Natural killer cell treated with Interleukin-12 subunit alpha and Interleukin-12 subunit beta and Interleukin-15 and Interleukin-18, amount 100 ng/mL, for 72 hours (primary cell): ENCODE measurements at places on chromosomes 7 and 10.

GRCh38 chr10:120541984-120542383 lies 85.0 kb downstream of the PLPP4 start:
- no peaks in the 10 kb centered on the region for H3K4me1 ChIP-seq
- no peak for DNase-seq
- H3K36me3 ChIP-seq: no peaks in the 10 kb centered on the region
- H3K27me3 ChIP-seq: peaks cover 6% of the 10 kb centered on the region
- H3K4me3 ChIP-seq: no peak overlapping the region
- H3K27ac ChIP-seq: no peak overlapping the region

DNA sequence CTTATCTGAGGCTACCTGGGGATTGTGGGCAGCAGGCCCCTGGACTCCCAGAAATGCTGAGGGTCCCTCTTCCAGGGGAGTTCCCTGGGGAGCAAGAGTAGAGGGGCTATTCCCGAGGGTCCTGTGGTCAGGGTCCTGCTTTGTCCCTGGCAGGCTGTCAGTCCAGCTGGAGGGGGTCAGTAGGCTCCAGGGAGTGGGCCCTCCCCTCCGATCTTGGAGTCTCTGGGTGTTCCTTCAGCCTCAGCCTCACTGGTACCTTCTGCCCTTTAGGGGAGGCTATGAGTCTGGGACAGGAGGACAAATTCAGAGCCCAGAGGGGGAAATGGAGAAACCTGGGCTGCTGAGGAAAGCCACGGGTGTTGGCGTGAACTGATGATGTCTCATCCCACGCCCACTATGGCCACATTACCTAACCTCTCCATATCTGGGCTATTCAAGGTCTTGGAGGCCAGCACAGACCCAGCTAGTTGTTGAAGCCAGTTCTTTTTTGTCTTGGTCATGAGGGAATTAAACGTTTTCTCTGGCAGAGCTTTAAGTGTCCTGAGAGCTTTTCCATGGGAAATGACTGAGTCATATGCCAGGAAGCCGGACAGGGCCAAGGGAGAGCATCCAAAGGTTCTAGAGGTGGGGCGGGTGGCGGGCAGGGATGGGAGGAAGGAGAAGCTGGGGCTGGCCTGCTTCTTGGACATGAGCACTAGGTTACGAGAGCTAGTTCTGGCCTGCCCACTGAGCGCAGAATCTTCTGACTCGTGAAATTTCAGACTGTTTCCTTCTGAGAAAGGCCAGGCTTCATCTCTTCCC lies 6.2 kb downstream of the CALHM2 start:
- DNase-seq: no peak
- no peak overlapping the region for H3K4me3 ChIP-seq
- no peaks in the 10 kb centered on the region for H3K27me3 ChIP-seq
- H3K4me1 ChIP-seq: peaks cover 47% of the 10 kb centered on the region
- peaks cover 6% of the 10 kb centered on the region for H3K36me3 ChIP-seq

- no peaks in the 10 kb centered on the region for H3K36me3 ChIP-seq
- no peaks in the 10 kb centered on the region for H3K27me3 ChIP-seq
- no peak overlapping the region for H3K4me3 ChIP-seq
- no peaks in the 10 kb centered on the region for H3K4me1 ChIP-seq
- no peak overlapping the region for H3K27ac ChIP-seq
Measured at GRCh38 chr7:52498366-52498765, 537.1 kb upstream of the POM121L12 start.

- no peaks in the 10 kb centered on the region for H3K4me1 ChIP-seq
- no peaks in the 10 kb centered on the region for H3K36me3 ChIP-seq
Measured at GRCh38 chr7:79403879-79404278, 49.6 kb downstream of the MAGI2 start.

- no peaks in the 10 kb centered on the region for H3K4me1 ChIP-seq
- no peaks in the 10 kb centered on the region for H3K27me3 ChIP-seq
- no peak overlapping the region for H3K27ac ChIP-seq
Measured at GRCh38 chr7:1716263-1717094, 46.4 kb downstream of the ELFN1 start.

- no peak for DNase-seq
- H3K36me3 ChIP-seq: no peaks in the 10 kb centered on the region
- no peak overlapping the region for H3K27ac ChIP-seq
- H3K4me1 ChIP-seq: no peaks in the 10 kb centered on the region
- no peaks in the 10 kb centered on the region for H3K27me3 ChIP-seq
- no peak overlapping the region for H3K4me3 ChIP-seq
Measured at GRCh38 chr7:74149603-74150002, 24.6 kb upstream of the EIF4H start.

GRCh38 chr10:128047991-128048818 lies 78.0 kb downstream of the MKI67 start:
- peak overlapping the region; percentile 98 for H3K27ac ChIP-seq
- DNase-seq: peak; percentile 66
- peaks cover 8% of the 10 kb centered on the region for H3K36me3 ChIP-seq
- peaks cover 64% of the 10 kb centered on the region for H3K4me1 ChIP-seq
- peak overlapping the region; percentile 98 for H3K4me3 ChIP-seq
- no peaks in the 10 kb centered on the region for H3K27me3 ChIP-seq

DNA sequence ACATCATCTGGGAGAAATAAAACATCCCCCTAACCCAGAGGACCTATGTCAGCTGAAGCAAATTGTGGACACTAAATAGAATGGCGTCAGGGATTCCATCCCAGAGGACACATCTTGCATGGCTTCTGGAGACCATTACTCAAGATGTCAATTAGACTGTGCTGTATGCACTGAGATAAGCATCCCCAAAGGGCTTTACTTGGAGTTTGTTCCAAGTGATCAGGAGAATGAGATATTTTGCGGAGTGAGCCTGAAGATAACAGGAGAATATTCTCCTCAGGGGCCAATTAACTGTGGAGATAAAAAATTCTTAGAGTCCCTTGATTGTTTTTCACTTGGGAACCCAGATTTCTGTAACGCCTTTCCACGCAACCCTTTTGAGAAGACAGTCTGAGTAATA lies 4.5 kb upstream of the OR2AE1 start:
- no peaks in the 10 kb centered on the region for H3K36me3 ChIP-seq
- no peaks in the 10 kb centered on the region for H3K27me3 ChIP-seq
- DNase-seq: no peak
- no peak overlapping the region for H3K4me3 ChIP-seq
- H3K4me1 ChIP-seq: no peaks in the 10 kb centered on the region

GRCh38 chr10:22931948-22932347 lies 4.1 kb downstream of the ARMC3 start:
- no peaks in the 10 kb centered on the region for H3K4me1 ChIP-seq
- no peaks in the 10 kb centered on the region for H3K36me3 ChIP-seq
- no peak overlapping the region for H3K4me3 ChIP-seq
- no peak overlapping the region for H3K27ac ChIP-seq
- H3K27me3 ChIP-seq: no peaks in the 10 kb centered on the region
- DNase-seq: no peak
